Stimulated activated CD4-positive, alpha-beta T cell treated with anti-CD3 and anti-CD28 coated beads, TNF-alpha, amount 100 ng/mL, for 1 hour (primary cell): ENCODE measurements at places on chromosomes 7 and 10.

DNA sequence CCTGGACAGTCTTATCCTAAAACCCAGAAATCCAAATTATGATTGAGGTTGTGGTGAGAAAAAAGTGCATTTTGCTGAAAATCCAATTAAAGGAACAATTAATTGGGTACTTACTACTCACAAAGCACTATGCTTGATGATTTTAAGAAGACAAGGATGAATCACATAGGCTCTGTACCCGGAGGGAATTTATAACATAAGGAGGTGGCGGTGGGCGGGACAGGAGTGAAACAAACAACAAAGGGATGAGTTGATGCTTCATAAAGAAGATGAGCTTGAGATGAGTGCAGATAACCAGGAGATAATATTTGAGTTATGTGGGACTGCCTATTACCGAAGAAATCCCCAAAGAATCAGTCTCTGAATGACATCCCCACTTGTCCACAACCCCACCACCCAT is 171.1 kb upstream of the FZD8 start:
- no peak for DNase-seq

DNA sequence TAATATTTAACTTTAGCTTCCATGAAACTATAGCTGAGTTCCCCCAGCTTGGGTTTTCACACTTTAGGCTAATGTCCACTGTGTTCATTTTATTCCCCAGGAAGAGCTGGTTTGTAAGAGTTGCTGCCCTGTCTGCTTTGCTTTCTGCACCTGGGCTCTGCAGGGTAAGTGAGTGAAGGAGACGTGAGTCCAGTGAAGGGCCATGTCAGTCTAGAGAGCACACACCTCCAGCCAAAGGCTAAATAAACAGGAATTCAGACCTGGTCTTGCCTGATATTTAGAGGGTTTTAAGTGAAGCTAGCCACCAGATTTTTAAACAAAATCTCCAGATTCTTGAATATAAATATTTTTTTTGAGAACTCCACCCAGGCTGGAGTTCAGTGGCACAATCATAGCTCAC is 24.5 kb upstream of the FZD1 start:
- DNase-seq = no peak

- no peak for DNase-seq
Measured at GRCh38 chr7:118013252-118014010, 140.2 kb upstream of the CTTNBP2 start.

- DNase-seq = no peak
Measured at GRCh38 chr7:77306231-77307067, 106.8 kb upstream of the FGL2 start.

- no peak for DNase-seq
Measured at GRCh38 chr10:124180947-124181549, 87.7 kb upstream of the CHST15 start.

DNA sequence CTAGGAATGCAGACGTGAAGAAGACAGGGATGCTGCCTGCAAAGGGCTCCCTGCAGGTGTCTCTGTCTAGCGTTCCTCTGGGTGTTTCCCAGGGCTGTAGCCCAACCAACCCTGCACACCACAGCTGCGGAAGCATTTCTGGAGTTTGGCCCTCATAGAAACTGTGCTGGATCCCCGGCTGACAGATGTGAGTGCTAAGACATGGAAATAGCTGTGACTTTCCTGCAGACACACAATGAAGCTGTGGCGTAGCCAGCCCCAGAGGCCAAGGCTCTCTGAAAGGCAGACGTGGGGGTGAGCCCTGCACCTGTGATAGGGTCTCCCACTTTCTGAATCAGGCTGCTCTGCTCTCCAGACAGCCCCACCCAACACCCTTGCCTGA is 44.8 kb downstream of the ADCYAP1R1 start:
- no peak for DNase-seq

- no peak for DNase-seq
Measured at GRCh38 chr10:133133471-133134231, 26.4 kb upstream of the KNDC1 start.

- no peak for DNase-seq
Measured at GRCh38 chr10:44911081-44911540, at the start of gene TMEM72. TMEM72 (plus strand) TSS chr10:44911337; CDS start chr10:44911513, 176 bp downstream.

- DNase-seq = no peak
Measured at GRCh38 chr7:134778941-134779740, at the start of gene CALD1. CALD1 (plus strand) TSS chr7:134779634; CDS start chr7:134867734, 88,100 bp downstream.

- DNase-seq = no peak
Measured at GRCh38 chr10:67603701-67604100, 92.3 kb downstream of the CTNNA3 start.

GRCh38 chr7:105306298-105306748 is 82.4 kb downstream of the SRPK2 start:
- no peak for DNase-seq

DNA sequence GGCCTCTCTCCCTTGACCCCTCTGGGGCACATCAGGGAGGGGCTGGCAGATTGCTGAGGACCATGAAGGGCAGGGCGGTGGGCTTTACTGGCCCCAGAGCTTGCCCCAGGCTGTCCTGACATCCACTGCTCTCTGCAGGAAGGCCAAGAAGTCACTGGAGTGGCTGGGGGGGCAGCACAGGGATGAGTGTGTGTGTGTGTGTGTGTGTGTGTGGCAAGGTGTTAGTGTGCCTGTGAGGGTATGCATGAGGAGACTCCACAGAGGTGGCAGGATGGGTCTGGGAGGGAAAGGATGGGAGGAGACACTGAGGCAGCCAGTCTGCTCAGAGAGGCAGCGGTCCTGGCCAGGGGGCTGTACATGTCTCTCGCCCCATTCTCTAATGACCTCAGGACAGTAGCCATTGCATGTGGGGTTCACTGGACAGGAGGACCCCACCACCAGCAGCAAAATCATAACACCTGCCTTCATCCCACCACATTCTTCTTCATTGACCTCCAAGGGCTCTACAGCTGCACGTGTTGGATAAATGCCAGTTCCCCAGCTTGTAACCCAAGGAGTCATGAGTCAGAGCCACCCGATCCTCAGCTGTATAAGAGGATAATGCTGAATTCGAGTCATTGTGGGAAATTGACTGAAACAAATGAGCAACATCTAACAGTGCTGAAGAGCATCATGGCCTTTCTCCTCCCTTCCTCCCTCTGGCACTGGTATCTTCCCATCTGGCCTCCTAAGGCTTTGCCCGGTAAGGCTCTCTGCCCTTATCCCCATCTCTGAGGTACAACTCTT is 720.5 kb downstream of the GRID1 start:
- DNase-seq = no peak

DNA sequence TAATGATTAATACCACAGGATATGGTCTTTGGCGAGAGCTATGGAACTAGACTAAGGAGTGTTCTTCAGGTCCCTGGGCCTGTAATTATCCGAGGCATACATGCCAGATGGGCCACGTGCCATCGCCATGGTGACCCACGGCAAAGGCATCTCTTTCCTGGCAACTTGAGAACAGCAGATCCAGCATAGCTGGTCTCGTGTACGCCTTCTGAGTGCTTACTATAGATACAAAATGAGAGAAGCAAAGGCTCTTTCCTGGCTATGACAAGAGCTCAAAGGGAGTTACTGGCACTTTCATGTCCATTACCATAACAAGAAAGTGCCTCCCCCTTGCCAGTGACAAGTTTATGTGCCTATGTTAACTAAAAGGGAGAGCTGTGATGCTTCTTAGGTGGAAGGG is 26.0 kb upstream of the GLI3 start:
- DNase-seq = no peak

GRCh38 chr7:80918909-80919721 is at the start of gene SEMA3C:
SEMA3C (minus strand) TSS chr7:80919051; CDS start chr7:80916781, 2,270 bp downstream.
- DNase-seq = no peak

GRCh38 chr10:59839576-59839975 is 66.8 kb downstream of the CCDC6 start:
- DNase-seq = no peak
